ENCODE measurements at places on chromosomes 1 and 21.

DNA sequence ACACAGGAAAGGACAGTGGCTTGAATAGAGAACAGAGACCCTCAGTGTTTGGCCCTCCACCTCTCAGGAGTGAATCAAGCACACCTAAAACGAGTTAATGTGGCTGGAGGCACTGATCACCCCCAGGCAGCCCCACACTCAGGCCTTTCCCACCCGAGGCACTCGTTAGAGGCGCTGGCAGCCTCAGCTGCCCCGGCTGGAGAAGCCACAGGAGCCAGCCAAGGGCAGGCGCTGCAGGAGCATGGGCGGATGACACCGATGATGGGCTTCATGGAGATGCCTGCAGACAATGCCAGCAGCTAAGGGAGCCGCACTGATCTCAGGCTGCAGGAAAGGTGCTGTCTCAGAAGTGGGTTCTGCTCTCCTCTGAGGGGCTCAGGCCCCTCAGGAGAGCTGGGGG, 24.1 kb upstream of the ABCG1 start:
- DNase-seq, result no peak

- no peak for DNase-seq
Measured at GRCh38 chr1:214124915-214125314, 137.1 kb downstream of the PROX1 start.

- DNase-seq, result no peak
Measured at GRCh38 chr1:84344286-84344685, 42.8 kb downstream of the SAMD13 start.

DNA sequence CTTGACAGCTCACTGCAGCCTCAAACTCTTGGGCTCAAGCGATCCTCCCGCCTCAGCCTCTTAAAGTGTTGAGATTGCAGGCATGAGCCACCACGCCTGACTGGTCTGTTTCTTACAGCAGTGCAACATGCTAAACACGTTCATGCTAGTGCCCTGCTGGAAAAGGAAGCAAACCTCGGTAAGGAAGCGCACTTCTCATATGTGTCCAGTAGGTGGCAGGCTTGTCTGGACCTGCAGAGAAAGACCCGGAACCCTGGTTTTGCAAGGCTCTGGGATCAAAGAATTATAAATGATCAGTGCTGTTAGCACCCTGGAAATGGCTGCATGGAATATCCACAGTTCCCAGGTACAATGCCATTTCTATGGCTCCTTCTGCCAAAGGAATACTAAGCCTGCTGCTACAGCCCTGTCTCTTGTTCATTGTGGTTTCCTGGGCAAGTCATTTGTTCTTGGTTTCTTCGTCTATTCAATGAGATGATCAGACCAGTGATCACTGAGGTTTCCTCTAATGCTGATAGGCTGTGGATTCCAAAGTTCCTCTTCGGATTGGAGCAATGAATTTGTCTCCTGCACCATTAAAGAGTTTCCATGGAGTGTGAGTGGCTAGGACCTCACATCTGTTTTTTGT, 15.9 kb downstream of the RNU5D-1 start:
- no peak for DNase-seq

DNA sequence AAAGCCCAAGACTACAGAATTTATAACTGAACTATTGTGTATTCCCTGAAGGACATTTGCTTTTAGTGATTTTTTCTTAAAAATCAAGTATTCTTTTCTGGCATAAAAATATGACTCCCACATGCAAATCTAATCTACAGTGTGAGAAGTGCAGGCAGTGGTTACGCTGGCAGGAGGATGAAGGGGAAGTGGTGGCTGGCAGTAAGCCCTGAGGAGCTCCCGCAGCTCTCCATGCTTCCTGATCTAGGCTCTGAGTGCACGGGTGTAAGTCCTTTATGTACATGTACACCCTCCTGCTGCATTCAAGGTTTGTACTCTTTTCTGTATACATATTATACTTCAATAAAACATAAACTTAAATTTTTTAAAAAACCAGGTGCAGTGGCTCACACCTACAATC, 67.5 kb upstream of the PRDX6 start:
- DNase-seq, result no peak

- DNase-seq, result no peak
Measured at GRCh38 chr1:39472826-39473225, 18.6 kb upstream of the BMP8A start.

DNA sequence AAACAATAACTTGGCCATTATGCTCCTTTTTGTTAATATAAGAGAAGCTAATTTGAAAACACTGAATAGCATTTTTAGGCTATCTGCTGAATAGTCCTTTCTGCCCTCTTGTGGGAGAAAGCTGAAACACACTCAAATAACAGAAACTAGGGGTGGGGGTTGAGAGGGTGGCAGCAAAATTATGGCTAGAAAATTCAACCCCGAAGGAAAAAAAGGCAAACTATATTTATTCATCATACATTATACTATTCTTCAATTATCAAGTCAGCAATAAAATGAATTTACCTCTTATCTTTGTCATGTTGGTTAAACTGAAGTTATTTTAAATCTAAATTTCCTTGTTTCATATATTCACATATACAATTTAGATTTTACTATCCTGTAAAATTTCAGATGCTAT, 255.9 kb downstream of the FAF1 start:
- DNase-seq, result no peak

DNA sequence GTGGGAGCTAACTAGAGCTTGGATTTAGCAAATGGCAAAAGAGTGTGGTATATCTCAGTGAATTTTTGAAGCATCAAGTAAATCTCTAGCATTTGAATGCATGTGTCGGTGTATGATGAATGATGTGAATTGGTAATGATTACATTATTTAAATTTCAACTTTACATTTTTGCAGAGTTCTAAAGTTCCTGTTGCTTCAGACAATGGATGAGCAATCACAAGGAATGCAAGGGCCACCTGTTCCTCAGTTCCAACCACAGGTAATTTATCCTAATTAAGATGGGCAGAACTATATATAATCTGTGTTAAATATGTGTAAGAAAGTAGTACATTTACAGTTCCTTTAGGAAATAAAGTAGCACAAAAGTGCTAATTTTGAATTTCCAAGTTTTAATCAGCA, 75.6 kb downstream of the NEK7 start:
- no peak for DNase-seq

DNA sequence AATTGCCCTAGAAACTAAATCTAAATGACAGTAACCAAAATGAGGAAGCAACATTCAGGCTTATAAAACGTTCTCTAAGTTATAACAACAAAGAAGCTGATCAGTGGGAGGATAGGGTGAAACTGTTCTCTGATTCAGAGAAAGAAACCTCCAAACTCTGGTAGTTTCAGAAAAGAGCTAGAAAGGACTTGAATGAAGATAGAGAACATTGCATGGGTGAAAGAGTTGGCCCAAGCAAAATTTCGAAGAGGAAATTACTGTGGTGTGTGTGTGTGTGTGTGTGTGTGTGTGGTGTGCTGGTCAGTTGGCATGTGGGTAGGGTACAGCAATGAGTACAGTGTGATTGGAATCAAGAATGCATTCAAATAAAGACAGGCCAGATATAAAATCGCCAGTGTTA, 16.5 kb upstream of the SPAG17 start:
- DNase-seq, result no peak

DNA sequence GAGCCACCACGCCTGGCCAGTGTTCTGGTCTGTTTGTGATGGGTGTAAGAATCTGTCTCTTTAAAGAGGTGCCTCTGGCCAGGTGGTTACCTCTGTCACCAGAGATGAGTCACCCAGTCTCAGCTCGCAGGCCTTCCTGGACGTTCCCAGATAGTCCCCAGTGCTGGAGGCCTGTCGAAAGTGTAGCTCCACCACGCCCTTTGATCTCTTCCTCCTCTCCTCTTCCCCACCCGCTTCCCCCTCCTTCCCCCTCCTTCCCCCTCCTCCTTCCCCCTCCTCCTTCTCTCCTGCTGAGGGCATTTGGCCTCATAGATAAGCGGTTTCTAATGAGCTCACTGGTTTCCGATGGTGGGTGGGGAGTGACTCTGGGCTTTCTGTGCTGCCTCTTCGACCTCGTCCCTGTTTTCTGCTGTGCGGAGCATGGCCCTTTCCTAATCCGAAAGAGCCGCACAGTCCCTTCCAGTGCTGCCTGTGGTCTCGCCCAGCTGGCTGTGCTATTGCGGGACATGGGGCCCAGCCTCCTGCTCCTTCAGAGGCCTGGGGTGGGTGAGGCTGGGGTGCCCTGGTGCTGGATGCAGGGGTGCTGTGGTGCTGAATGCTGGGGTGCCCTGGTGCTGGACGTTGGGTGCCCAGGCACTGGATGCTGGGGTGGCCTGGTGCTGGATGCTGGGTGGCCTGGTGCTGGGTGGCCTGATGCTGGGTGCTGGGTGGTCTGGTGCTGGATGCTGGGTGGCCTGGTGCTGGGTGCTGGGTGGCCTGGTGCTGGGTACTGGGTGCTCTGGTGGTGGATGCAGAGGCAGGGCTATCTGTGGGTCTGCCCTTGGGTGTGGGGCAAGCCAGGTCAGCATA, 19.2 kb downstream of the AGPAT3 start:
- DNase-seq, result no peak

DNA sequence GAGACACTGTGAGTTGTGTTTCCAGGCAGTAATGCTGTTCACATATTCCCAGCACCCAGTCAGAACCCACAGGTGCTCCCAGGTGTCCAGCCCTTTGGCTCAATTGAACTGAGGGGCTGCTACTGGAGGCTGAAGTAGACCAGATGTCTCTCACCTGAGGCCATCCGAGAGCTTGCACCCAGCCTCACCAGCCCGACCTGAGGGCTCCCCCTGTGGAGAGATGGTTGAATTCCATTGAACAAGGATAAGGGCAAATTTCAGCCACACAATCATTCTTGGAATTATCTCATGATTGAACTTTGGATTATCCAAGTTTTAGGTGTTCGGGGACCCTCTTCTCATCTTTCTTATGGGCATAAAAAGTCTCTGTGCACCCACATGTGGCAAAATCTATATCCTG, 52.1 kb downstream of the OBSCN start:
- no peak for DNase-seq

GRCh38 chr1:29398431-29398830, 162.1 kb downstream of the PTPRU start:
- no peak for DNase-seq

DNA sequence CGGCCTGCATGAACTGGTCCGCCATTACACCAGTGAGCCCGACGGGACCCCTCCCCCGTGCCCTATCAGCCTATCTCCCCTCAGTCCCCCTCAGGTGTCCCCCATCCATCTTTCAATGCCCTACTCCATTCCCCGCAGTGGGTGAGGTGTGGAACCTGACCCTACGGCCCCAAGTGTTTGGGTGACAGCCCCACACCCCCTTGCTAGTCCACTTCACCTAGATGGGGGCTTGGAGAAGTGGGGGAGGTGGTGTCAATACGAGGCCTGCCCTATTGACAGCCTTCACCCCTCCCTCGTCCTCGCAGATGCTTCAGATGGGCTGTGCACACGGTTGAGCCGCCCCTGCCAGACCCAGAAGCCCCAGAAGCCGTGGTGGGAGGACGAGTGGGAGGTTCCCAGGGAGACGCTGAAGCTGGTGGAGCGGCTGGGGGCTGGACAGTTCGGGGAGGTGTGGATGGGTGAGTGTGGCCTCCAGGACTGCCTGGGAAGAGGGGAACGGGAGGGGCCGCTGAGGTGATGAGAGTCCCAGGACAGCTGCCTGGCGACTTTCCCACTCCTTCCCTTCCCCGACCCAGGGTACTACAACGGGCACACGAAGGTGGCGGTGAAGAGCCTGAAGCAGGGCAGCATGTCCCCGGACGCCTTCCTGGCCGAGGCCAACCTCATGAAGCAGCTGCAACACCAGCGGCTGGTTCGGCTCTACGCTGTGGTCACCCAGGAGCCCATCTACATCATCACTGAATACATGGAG, 15.7 kb upstream of the HDAC1 start:
- DNase-seq, result no peak

GRCh38 chr1:112674440-112674985, at the start of gene MOV10:
MOV10 (plus strand) TSS chr1:112674659; CDS start chr1:112674913, 254 bp downstream.
- peak; percentile 24 for DNase-seq

DNA sequence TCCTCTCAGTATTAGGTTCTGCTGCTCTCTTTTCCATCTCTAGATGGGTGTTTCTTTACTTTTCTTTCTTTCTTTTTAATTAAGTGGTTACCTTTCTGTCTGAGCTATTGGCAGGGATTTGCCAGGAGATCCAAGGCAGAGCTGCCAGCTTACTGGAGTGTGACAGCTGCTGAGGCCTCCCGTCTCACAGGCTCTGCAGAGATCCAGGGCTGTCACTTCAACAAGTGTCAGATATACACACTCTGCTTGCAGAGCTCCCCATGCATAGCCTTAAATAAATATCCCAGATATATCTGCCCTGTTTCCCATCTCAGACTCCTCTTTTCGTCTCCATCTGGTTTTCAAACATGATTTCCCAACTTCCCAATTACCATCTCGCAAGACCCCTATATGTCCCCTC, 124.3 kb downstream of the NOS1AP start:
- DNase-seq, result no peak

DNA sequence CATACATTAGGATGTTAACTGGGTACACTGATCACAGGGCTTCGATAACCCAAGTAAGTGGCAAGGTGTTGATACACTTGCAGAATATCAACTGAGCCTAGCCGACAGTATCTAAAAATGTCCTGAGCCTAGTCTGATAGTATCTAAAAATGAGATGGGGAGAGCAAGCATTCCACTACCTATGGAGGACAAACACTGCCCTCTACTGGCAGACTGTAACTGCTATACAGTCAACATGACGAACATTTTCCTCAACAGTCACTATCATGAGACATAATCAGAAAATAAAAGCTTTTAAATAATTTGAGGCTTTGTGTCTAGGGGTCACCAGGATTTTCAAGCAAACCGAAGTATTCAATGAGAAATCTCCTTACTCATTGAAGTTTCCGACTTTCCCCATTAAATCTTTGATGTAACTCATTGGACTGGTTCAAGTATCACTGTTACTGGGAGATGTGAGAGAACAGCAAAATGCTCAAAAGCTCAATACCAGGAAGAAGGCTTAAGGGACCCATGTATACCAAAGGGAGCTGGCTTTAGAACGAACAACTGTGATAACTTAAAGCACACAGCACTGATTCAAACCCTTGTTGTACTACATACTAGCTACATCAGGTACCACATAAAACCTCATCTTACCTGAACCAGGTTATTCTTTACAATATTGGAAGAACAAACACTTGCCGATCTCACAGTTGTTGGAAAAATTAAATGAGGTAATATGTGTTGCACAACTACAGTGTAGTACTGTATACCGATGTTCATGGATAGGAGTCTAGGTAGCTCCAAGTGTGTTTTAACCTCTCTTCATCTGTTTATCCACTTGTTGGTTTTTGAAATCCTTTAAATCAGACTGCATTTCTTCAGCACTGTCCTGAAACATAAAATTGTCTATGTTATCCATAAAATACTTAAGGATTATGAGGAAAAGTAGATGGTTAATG, 31.1 kb upstream of the SLC45A3 start:
- peak; percentile 14 for DNase-seq

Data from stimulated activated CD8-positive, alpha-beta memory T cell treated with anti-CD3 and anti-CD28 coated beads, Interleukin-4, amount 100 ng/mL, for 24 hours (primary cell).